ENCODE measurements at places on chromosomes 11 and 22. TPM values are rescaled to one million over a fixed set of nuclear protein-coding genes. Genes with fewer than 3 reads are reported as not detected.

GDPD4 gene
- polyA plus RNA-seq = 0.04 TPM

GLYAT gene
- 142 TPM for polyA plus RNA-seq

DUSP8 gene
- polyA plus RNA-seq = 2.2 TPM

SLC39A13 gene
- polyA plus RNA-seq = 45.0 TPM

ALG8 gene
- 65.9 TPM for polyA plus RNA-seq

CHADL gene
- polyA plus RNA-seq = 2.7 TPM

PDE3B gene
- 7.7 TPM for polyA plus RNA-seq

PSMD13 gene
- 144 TPM for polyA plus RNA-seq

MMP13 gene
- polyA plus RNA-seq = not detected

AMPD3 gene
- 5.0 TPM for polyA plus RNA-seq

BIK gene
- polyA plus RNA-seq = 1.1 TPM
